ENCODE measurements at places on chromosomes 1 and 21.

GRCh38 chr21:27837936-27838335 is 871.0 kb upstream of the ADAMTS5 start:
- no peak for DNase-seq

DNA sequence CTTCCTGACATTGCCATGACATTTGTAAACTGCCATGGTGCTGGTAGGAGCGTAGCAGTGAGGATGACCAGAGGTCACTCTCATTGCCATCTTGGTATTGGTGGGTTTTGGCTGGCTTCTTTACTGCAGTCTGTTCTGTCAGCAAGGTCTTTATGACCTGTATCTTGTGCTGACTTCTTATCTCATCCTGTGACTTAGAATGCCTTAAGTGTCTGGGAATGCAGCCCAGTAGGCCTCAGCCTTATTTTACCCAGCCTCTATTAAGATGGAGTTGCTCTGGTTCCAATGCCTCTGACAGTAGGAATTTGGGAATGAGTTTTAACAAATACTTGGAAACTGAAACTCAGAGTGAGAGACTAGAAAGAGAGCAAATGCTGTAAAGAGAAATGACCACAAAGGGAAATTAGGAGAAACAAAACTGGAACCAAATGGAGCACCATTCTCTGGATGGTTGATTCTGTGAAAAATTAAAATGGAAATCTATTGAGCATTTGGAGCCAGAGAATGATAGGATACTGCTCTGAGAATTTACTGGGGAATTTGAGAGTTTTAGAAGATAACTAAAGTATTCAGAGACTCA is 50.1 kb upstream of the RHOU start:
- DNase-seq = no peak

DNA sequence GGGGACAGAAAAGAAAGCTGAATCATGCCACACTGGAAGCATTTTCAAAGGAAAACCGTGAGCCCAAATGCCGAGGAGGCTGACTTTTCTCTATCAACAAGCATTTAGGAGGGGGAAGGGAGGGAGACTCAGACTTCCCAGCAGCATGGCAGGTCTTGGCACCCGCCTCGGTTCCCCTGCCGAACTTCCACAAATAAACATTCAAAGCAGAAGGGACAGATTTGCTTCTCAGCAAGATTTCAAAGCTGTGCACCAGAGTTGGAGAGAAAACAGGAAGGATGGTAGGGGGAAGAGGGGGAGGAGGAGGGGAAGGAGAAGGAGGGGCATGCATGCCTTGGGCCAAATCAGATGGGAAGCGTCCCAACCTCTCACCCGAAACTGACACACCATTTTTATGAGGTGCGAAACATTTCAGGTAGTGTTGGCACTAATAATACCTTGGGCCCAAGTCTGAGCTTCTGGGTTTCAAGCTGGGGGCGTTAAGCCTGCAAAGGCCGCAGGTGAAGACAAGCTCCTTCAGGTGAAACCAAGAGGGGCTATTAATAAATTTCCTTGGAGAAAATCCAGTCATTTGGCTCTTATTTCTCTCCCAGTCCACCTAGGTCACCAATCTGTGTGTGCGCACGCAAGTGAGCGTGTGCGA is 26.4 kb downstream of the ABCA4 start:
- no peak for DNase-seq

GRCh38 chr1:51222136-51222787 is 13.8 kb upstream of the RNF11 start:
- no peak for DNase-seq

GRCh38 chr1:82141390-82141789 is 340.7 kb downstream of the ADGRL2 start:
- no peak for DNase-seq

DNA sequence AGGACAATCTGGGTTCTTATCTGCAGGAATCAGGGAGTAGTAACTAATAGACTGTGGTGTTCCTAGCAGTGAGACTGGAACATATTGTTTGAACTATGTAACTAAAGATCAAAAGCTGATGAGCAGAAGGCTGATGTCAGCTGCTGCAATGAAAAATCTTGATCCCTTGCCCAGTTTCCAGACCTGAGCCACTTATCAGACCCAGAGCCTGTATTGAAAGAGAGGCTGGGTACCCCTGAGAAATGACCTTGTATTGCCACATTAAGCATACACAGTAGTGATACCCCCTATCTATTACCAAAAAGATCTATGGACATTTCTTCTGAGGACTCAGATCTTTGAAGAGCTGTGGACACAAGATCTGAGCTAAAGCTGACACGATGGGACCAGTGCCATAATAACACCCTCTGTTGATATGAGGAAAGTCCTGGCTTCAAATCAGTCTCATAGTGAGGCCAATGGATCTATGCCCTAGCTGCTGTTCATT is 178.0 kb upstream of the GALNT2 start:
- no peak for DNase-seq

DNA sequence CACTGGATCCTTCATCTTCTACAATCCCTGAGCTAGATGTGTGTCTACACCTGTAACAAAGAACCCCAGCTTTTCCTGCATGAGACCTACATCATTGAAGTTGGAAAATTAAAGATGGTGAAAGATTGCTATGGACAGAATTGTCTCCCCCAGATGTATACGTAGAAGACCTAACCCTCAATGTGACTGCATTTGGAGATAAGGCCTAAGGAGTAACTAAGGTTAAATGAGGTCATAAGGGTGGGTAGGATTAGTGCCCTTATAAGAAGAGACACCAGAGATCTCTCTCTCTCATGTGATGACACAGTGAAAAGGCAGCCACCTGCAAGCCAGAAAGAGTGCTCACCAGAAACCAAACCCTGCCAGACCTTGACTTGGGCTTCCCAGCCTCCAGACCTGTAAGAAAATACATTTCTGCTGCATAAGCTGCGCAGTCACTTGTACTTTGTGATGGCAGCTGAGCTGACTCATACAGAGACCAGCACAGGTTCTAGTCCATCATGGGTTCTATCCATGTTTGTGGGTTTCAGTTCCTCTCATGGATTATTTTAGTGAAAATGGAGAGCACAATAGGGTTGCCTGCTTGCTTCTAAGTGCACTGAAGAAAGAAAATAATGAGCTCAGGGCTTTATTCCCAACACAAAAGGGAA is 180.8 kb downstream of the TPR start:
- no peak for DNase-seq

DNA sequence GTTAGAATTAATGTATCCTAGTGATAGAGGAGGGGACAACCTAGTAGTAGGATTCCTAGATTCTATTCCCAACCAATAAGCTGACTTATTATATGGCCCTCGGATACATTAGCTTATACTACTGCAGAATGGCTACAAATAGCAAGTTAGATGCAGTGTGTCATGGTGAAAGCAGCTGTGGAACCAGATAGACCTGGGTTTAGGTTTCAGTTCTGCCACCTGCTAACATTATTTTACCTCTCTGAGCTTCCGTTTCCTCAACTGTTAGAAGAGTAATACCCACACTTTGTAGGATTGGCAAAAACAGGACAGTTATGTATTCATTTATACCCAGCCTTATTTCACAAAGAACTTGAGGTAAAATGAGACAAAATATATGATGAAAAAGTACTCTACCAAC is 21.6 kb upstream of the MAGOH start:
- DNase-seq = no peak

GRCh38 chr1:88488237-88488636 is 195.8 kb upstream of the PKN2 start:
- DNase-seq = no peak

GRCh38 chr1:160251687-160252526 is 10.4 kb downstream of the DCAF8 start:
- peak; percentile 35 for DNase-seq

DNA sequence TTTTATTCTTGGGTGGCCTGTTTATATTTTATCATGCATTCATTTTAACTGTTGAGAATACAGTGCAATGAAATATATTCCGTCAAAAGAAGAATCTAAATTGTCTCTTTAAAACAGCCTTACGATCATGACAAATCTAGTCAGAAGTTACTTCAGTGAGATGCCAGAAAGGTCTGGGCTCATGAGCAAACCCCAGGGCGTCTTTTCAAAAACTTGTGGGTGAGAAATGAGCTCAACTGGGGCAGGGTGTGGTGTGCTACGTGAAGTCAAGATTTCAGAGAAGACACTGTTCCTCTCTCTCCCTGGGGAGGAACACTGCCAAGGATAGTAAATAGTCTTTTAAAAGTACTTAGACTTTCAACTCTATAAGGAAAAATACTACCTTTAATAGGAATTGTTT is 13.4 kb upstream of the UAP1 start:
- no peak for DNase-seq

- DNase-seq = no peak
Measured at GRCh38 chr1:10415211-10415930, 14.9 kb upstream of the CENPS start.

GRCh38 chr1:196259316-196259715 is 348.9 kb downstream of the KCNT2 start:
- no peak for DNase-seq

DNA sequence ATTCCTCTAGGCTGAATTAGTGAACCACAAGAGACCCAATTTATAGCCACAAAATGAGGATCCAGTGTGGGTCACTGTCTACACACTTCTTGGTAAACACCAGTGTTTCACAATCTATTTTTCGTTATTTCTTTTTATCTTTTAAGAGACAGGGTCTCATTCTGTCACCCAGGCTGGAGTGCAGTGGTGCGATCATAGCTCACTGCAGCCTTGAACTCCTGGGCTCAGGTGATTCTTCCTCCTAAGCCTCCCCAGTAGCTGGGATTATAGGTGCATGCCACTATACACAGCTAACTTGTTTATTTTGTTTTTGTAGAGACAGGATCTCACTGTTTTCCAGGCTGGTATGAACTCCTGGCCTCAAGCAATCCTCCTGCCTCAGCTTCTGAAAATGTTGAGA is 29.3 kb upstream of the SLC45A3 start:
- DNase-seq = no peak

- DNase-seq = peak; percentile 38
Measured at GRCh38 chr1:240092301-240093119, 827 bp downstream of the FMN2 start.

DNA sequence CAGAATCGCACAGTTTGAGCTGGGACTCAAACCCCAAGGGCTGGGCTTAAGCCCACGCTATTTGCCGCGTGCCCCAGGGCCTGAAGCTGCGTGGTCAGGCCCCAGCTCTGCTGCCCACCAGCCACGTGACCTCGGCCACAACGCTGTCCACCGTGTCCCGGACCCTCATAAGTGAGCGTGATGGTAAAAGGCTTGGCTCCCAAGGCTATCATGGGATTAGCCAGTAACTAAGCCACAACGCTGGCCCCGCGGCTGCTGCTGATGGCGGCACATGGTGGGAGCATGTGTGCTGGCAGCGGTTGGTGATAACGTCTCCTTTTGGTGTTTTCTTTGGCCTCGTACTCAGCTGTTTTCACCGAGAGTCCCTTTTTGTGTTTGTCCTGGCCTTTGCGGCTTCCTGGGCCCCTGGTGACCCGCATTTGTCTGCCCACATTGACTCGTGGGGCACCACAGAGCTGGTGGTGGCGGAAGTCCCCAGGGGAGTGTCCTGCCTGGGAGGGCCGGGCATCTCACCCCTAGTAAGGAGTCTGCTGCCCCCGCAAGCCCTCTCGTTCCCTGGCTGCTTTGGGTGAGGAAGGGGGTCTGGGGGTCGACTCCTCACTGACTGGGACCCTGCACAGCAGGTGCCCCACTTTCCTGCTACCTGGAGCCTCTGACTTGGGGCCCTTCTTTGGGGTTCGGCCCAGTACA is 29.3 kb downstream of the PRKCZ start:
- DNase-seq = no peak

GRCh38 chr1:198166900-198167299 is 10.1 kb downstream of the NEK7 start:
- DNase-seq = no peak

- DNase-seq = peak; percentile 83
Measured at GRCh38 chr1:226109829-226110248, 47.3 kb downstream of the H3-3A start.

DNA sequence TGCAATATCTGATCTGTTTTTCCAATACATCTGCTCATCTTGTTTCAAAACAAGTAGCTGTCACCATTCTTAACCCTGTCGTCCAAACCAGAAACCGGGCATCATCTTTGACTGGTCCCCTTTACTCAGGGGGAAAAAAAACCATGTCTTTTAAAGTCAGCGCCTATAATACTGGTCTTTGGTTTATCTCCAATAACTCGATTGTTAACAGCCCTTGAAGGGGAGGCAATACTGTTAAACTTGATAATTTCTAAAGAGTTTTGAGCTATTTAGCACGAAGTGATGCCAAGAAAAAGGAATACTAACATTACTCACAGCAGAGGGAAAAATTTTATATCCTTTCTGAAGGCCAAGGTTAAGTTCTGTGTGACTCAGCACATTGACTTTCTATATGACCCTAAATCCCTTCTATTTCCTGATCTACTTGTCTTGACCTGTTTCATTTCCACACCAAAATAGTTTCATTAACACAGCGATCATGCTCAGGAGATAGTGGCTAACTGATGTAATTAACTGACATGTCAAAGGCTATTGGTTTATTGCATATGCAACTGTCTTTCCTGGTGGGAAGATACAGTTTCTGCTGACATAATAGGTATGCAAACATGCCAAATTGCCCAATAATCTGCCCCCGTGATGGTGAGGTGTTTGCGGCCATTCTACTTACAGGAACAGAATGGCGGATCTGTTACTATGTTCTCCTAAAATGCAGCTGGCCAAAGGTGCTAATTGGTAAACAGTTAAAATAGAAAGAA is 59.1 kb downstream of the NFIA start:
- DNase-seq = peak; percentile 47

DNA sequence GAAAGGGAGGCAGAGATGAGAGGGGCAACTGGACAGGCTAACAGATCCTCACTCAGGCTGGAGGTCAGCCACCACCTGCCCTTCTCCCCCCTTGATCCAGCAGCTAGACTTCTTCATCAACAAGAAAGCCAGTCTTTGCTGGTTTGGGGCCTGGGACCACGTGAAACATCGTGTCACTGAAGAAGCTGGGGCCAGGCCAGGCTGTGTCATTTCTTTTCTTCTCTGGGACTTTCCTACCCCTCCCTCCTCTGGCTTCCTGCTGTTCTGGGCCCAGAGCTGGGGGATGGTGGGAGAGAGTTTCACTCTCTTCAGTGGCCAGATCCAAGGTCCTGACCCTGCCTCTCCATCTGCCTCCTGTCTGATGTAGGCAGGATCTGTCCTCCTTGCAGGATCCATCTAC is 18.1 kb upstream of the SLC26A9 start:
- DNase-seq = no peak

GRCh38 chr1:85153149-85153891 is 47.5 kb downstream of the SYDE2 start:
- DNase-seq = no peak

DNA sequence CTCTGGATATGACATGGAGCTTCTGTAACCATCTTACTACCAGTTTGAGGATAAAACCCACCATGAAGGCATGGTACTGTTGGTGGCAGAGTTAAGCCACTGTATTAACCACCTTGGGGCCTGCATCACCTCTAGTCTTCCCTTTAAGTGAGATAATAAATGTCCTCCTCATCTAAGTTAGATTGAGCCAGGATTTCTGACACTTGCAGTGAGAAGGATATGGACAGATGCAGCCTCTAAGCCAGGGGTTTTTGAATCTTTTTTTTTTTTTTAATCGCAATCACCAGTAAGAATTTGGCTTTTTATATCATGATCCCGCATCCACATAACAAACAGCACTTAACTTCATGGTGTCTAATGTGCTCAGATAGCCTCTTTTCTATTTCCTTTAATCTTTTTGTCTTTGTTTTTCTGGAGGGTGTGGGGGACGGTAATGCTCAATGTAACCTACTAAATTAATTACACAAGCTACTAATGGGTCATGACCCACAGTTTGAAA is 42.2 kb downstream of the ATP1A1 start:
- no peak for DNase-seq

GRCh38 chr1:8025061-8025670 is 943 bp downstream of the ERRFI1 start:
- DNase-seq = no peak

GRCh38 chr1:112575154-112575804 is 43.7 kb downstream of the ST7L start:
- no peak for DNase-seq

- no peak for DNase-seq
Measured at GRCh38 chr1:16608838-16609560, 4.4 kb downstream of the NBPF1 start.
